ENCODE measurements at places on chromosomes 16 and 17.

GRCh38 chr17:57665128-57665527 is 80.0 kb downstream of the CCDC182 start:
- DNase-seq = peak; percentile 86

DNA sequence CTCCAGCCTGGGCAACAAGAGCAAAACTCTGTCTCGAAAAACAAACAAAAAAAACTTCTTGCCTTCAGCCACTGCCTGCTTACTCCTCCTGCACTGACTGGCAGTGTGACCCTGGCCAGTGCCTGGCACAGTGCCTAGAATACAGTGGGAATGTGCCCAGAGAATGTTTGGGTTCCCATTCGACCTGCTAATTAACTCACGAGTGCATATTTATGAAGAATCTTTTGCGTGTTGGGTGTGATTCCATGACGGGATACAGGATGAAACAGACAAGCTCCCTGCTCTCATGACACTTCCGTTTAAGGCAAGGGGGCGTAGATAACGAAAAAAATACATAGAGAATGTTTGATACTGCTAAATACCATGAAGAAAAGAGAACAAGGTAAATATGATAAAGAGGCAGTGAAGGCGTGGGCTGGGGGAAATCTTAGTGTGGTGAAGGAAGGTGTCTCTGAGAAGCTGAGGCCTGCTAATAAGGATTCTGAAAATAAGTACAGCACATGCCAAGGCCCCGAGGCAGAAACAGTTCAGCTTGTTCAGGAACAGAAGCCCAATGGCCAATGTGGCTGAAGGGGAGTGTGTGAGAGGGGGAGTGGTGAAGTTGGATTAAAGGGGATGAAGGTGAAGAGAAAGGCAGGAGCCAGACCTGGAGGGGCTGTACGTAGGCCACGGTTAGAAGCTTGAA is 4.3 kb downstream of the ABI3 start:
- DNase-seq = no peak

DNA sequence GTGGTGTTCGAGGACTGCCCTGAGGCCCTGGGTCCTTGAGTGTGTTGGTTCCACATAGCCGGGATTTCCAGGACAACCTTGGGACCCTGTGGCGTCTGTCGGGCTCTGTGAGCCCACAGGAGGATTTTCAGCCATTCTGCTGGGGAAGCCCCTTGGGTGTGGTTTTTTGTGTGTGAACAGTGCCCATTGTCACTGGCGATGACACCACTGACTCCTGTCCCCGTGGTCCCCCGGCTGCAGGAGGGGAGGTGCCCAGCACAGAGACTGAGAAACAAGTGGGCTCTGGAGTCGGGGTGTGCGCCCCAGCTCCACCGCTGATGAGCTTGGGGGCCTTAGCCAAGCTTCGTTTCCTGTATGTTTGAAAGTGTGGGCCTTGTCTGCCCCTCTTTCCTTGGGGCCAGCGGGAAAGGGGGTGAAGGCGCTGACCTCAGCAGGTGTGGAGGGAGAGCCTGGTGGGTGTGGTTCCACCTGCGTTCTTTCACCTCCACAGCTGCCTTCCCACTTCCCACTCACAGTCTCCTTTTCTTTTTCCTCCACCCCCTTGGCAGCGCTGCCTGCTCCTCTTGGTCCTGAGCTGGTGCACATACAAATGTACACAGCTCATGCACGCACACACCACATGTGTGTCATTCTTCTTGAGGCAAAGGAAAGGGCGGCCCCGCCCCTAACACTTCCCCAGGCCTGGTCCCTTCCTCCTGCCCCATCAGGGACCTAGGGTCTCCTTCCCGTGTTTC is 16.1 kb downstream of the MGRN1 start:
- DNase-seq = no peak

GRCh38 chr17:34361478-34362061 is 1.5 kb downstream of the CCL1 start:
- DNase-seq = peak; percentile 82

DNA sequence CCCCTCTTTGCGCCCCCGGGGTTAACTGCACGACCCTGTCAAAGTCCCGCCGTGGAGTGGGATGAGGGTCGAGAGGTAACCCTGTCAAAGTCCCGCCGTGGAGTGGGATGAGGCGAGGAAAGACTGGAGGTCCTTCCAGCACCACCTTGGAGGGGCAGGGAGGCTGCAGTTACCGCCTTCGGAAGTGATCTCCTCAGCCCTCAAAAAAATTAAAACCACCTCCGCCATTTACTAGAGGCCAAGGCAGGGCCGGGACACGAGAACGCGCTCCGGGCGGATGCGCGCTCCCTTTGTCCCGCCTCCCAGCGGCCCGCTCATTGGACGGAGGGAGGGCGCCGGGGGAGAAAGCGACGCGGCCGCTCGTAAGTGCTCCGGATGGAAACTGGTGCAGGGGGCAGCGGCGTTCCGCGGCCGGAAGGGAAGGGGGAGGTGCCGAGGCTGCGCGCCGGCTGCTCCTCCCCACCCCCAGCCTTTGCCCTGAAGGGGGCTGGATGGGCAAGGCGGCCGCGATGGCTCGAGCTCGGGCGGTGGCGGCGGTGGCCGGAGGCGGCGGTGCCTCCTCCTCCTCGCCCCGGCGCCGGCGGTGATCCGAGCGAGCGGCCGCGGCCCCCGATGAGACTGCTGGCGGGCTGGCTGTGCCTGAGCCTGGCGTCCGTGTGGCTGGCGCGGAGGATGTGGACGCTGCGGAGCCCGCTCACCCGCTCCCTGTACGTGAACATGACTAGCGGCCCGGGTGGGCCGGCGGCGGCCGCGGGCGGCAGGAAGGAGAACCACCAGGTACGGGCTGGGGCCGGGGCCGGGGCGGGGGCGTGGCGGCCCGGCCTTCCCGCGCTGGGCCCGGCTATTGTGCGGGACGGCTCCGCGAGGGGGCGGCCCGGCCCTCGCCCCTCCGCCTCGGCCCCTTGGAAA is at the start of gene METTL9:
TSS of gene METTL9 (plus strand) at position 456 of the 909 bp plus-strand sequence. CDS start at position 613, 157 bp downstream.
- peak; percentile 62 for DNase-seq

GRCh38 chr16:25707982-25708583 is 16.3 kb downstream of the HS3ST4 start:
- no peak for DNase-seq

GRCh38 chr16:82957212-82957611 is 330.4 kb downstream of the CDH13 start:
- DNase-seq = no peak

DNA sequence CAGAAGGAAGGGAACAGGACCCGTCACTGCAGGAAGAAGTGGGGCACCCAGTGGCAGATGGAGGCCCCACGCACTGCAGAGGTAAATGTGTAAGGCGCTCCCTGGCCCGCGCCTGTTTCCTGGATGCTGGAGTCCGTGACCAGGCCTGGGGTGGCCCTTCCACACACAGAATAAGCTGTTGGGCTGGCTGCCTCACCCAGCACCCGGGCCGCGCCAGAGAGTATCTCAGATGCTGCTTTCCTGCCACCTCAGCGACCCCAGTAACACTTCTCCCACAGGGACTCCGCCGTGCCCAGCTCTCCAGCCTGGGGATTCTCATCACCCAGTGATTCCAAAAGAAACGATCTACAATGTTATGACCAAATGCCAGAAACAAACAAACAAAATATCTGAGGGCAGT is 1993.1 kb downstream of the TP53TG3F start:
- no peak for DNase-seq

- no peak for DNase-seq
Measured at GRCh38 chr16:22330326-22330725, 33.1 kb downstream of the POLR3E start.

DNA sequence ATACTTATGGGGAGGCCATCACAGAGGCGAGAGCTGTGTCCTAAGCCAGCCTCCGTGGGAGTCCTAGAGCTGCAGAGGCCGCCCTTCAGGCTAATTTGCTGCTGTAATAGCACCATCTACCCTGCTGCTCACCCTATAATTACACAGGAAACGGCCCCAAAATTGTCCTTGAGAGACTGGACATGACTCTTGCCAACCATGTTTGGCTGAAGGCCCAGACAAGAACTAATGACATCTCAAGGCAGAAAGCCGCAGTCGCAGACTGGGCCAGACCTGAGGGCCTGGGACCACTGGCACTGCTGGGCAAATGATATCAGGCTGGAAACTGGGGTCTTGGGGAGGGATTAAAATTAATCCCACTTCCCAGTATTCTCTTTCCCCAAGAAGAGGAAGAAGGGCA is 24.1 kb downstream of the PSMD7 start:
- no peak for DNase-seq

GRCh38 chr17:6651354-6651918 is at the start of the genes C17orf100 and MED31:
Gene C17orf100, plus strand, starts transcription at chr17:6651762. Its CDS starts 152 bp downstream, at chr17:6651914.
Gene MED31, minus strand, starts transcription at chr17:6651605. Its CDS starts 77 bp downstream, at chr17:6651528.
- peak; percentile 42 for DNase-seq

DNA sequence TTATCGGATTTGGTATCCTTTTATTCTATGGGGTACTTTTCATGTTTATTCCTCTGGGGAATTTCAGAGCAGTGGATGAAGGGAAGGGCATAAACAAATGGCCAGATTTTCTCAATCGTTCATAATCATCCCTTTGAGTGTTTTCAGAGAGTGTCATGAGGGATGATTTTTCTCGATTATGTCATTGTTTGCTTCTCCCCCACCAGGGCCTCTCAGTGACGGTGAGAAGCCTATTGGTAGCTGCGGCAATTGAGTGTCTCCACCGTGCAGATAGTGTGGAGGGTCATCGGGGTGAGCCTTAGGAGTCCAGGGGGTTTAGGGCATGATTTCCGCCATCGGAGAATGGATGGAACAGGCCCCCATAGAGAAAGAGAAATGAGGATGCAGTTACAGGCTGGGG is 57.2 kb downstream of the USP43 start:
- no peak for DNase-seq

- DNase-seq = no peak
Measured at GRCh38 chr17:2928294-2928890, 132.2 kb downstream of the RAP1GAP2 start.

DNA sequence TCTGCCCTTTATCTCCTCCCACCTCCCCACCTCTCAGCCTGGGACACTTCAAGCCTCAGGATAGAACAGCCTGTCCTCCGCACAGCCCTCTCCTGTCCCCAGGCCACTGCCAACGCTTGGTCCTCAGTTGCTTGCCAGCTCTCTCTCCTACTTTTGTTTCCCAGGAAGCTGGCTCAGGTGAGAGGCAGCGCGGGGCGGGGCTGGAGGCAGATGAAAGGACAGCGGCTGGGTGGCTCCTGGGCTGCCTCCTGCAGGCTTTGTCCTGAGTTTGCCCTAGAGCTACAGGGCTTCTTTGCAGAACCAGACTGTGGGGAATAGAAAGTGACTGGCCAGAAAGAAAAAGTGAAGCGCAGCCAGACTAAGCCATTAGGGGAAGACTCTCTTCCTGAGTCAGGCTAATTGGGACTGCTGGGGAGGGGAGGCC is 48.2 kb upstream of the CDC42EP4 start:
- no peak for DNase-seq

DNA sequence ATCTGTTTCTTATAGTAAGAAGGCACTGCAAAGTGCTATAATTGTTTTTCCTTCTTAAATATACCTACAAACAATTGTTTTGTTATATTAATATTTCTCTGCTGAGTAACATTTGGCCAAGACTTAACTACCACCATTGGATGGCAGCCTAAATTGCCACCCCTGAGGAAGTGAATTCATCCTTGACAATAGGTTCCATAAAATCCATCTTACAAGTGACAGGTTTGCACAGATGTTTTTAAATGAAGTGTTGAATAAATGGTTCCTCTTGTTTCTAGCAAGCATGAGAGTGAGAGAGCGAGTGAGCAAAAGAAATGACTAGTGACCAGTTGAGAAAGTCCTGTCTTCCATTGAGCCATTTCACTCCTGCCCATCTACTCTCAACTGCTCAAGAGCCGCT is 8.3 kb upstream of the MPHOSPH6 start:
- no peak for DNase-seq

- DNase-seq = no peak
Measured at GRCh38 chr17:49545806-49546545, 29.7 kb upstream of the NXPH3 start.
